Right renal pelvis (tissue), 4 donors: ENCODE measurements at places on chromosomes 6 and 20.

GRCh38 chr6:105300090-105300489 lies 102.8 kb downstream of the PREP start:
- no peak for DNase-seq

GRCh38 chr6:40194447-40195170 lies 260.3 kb upstream of the MOCS1 start:
- DNase-seq, result no peak

DNA sequence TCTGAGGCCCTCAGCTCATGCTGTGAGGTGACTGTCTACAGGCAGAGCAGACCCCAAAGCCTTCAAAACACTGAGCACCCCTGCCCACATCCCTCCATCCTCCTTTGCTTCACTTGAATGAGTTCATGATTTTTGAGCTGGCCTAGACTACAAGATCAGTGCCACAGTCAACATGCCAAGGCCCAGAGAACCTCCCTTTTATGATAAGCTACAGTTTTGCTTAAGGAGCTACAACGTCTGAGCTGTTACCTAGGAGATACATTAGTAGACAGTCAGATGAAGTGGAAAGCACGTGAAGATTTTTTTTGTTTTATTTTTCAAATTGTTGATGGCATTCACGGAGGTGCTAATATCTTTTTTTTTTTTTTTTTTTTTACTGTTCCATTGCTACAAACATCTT lies 139.0 kb downstream of the SOBP start:
- no peak for DNase-seq

DNA sequence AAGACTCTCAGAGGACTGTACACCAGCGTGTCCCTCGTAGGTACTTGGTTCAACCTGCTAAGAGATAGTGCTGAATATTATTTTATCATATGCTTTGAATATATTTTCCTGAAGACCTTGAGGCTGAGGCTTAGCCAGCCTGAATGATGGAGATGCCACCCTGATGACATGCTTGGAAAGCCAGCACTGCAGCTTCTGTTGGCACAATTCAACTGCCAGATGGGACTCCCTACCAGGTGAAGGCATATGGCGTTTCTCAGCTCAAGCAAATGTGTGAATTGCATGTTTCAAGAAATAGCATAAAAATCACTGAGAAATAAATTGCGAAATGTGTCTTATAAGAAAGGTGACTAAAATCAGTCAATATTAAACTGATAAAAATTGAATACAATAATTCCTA lies 228.1 kb upstream of the CST7 start:
- DNase-seq, result no peak

DNA sequence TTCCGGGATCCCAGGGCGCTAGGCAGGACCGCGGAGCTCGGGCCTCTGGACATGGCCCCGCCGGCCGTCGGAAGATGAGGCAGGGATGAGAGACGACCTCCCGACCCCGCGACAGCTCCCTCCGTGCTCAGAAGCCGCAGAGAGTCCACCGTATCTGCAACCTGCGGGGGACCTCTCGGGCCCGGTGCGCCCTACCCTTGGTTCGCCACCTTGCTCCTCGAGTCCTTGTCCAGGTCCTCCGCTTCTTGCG lies 301 bp downstream of the PPP1R3D start:
- no peak for DNase-seq

GRCh38 chr20:49337357-49337756 lies 59.5 kb upstream of the ZNFX1 start:
- DNase-seq, result no peak

DNA sequence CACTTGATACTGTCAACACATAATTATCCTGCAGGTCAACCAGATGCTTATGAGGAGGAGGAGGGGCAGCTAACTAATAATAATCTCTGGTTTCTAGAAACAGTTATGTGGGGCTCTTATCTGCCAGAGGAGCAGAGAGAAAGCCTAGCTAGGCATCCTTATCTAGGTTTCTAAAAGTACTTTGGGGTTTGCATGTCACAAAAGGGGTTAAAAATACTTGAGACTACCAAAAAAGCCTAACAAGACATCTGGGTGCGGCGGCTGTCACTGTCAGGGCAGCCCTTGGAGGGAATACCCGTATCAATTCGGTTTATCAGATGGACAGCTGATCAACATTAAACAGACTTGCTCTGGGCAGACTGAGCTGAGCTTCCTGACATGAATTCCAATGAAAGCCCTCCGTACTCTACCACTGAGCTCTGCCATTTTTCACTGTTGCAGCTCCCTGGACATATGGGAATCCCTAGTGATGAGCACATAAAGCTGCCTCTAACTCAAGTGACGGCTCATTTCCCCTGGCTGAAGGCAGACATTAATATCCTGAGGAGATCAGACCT lies 166.6 kb downstream of the PDSS2 start:
- peak; percentile 9 for DNase-seq

DNA sequence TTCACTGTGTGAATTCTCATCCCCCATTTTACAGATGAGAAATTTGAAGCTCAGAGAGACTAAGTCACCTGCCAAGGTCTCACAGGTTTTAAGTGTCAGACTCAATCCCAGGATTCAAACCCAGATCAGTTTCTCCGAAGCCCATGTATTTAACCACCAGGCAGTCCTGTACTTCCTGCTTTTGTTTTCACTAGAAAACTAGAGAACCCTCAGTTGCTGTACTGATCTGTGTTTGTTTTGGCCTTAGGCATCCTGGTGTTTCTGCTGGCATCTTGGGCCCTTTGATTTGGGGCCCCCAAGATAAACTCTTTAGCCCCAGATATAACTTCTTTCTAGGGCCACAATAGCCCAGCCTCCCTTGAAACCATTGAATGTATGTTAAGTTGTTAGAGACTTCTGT lies 36.5 kb downstream of the PPP1R16B start:
- DNase-seq, result no peak

- no peak for DNase-seq
Measured at GRCh38 chr6:160202411-160202810, 56.2 kb downstream of the SLC22A2 start.

- no peak for DNase-seq
Measured at GRCh38 chr6:115617031-115617430, 443.7 kb downstream of the FRK start.

- peak; percentile 51 for DNase-seq
Measured at GRCh38 chr6:56292505-56293181, 45.3 kb upstream of the COL21A1 start.

- DNase-seq, result no peak
Measured at GRCh38 chr20:44800391-44801046, 9.8 kb downstream of the RIMS4 start.

DNA sequence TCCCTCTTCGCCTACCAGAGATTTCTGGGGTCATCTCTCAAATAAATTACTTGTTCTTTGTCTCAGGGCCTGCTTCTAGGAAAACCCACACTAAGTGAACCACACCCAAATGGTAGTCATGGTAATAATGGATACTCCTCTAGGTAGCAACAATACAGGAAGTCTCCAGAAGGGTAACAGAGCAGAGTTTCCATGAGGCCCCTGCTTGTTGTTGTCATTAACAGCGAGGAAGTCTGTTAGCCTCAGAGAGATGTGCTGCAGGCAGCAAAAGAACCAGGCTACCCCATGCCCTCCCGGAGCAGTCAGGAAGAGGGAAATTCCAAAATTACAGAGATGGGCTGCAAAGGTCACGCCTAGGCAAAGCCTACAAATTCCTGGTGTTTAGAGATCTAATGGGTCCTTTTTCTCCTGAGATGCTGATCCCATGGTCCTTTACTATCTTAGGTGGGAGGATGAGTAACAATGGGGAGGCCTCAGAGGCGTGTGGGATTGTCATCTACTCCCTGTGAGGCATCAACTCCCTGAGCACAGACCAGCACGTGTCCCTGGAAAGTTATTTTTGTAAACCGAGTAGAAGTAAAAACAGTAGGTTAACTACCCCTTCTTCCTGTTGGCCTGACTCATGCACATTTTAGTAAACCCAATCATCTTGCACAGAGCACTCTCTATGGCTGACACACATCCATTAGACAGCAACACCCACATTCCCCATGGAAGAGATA lies 10.1 kb downstream of the ISM1 start:
- DNase-seq, result no peak

DNA sequence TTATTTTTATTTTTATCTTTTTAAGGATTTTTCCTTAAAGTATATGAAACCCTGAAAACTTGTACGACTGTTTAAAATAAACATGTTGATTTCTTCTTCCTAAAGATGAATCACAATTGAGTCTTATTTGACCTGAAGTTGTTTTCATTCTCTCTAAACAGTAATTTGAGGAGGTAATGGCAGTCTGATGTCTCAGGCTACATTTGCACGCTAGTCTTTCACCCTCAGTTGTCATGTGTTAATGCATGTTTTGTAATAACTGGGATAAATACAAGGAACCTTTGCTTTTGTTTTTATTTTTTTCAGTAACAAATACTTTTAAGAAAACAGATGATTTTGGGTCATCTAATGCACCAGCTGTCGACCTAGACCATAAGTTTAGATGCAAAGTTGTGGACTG lies 55.2 kb downstream of the SCAND1 start:
- DNase-seq, result no peak
